ENCODE measurements at places on chromosomes 4 and X. TPM values are rescaled to one million over a fixed set of nuclear protein-coding genes. Genes with fewer than 3 reads are reported as not detected.

GRCh38 chrX:104679175-104679574 lies 113.2 kb downstream of the IL1RAPL2 start:
- no peak for DNase-seq

DNA sequence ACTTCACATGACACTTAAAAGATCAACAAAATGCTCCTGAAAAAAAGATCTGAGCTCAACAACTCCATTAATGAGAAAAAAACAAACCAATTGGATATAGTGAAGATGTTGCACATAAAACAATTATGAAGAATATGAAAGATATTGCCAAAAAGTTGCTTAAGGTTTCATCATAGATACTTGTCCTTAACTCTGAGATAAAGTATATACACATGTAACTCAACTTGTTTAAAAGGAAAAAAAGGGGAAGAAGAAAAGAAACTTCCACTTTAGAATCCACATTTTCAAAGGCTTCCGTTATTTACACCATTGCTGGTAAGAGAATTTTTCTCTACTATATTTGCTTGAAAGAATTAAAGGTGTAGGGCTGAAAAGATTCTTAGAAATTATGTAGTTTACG lies 2.7 kb downstream of the AFAP1 start:
- DNase-seq, result peak; percentile 52

DNA sequence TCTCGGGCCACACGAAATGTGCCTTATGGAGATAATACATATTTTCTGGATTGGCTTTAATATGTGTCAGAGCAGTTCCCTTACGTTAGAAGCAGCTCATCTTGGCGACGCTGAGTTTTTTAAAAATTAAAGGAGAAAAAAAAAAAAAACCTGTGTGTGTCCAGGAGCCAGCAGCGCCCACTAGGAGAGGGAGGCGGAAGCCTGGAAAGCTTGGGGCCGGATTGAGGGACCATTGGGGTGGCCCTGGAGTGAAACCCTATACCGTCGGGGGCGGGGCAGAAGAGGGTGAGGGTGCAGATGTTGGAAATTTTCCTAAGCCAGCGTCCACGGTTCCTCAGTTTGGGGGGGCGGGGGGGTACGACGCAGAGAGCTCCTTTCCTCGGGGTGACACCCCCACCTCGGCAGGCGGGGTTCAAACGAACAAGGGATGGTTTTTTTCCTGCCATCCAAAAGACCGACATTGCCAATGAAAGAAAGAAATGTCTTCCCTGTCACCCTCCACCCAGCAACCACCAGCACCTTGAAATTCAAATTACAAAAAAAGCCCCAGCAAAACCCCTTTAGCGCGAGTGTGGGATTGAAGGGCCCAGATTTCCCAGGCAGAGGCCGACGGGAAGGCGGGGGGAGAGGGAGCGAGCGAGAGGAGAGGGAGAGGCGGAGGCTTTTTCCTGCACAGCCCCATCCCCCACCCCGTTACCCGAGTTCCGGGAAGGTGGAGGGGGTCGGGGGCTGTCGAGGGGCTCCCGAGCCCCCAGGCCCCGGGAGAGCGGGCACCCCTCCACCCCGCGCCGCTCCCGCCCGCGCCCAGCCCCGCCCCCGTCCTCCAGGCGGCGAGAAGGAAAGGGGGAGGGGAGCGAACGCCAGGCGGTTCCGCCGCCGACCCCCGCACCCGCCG lies 859 bp downstream of the SMARCA1 start:
- DNase-seq, result peak; percentile 80

GRCh38 chr4:131304686-131305085 lies 1844.4 kb upstream of the PCDH10 start:
- no peak for DNase-seq

DNA sequence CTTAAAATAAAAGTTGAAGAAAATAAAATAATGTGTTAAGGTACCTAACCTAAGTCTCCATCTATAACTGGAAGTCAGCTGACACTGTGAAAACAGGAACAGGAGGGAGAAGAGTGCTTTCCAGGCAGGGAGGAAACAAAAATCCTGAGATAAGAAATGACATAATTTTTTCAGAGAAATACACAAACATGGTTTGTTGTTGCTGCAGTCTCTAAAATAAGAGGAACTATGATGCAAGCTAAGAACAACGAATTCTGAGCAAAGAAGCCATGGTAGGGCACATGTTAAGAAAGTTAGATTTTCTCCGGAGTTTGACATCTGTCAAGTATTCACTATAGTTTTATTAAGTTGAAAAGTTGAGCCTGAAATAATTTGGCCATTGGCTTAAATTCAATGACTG lies 26.9 kb downstream of the PAPSS1 start:
- no peak for DNase-seq

DNA sequence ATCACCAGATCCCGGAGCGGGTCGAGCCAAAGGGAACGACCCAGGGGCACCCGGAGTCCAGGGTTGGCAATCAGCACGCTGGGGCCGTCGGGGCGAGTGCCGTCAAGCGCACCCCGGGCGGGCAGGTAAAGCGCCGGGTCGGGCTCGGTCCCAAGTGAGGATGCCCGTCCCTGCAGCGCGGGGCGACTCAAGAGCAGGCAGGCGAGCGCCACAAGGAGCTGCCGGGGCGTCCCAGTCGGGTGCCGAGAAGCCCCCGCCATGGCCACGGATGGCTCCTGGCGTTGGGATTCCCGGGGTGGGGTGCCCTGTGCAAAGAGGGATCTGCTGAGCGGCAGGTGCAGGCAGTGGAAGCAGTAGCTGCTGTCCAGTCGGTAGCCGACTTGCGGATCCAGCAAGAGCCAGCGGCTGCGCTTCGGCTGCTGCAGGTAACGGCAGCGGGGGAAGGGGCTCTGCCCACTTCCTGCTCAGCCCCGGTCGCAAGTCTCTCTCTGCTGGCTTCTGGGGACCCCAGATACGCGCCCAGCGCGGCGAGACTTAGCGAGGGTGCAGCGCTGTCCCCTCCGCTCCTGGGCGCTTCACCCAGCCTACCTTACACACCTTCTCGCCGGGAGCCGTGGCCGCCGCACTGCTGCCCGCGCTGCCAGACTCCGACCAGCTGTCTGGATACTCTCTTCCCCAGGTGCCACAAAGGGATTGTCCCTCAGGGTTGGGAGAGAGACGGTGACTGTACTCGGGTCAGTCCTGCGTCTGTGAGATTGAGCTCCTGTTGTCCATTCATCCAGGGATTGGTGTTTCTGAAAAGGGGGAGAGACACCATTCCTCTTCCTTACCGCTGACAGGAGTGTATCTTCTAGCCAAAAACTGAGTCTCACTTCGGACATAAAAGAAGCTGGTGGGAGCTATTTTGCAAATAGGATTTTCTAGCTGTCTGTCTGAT lies at the start of gene FREM3:
TSS of gene FREM3 (minus strand) at position 260 of the 937 bp plus-strand sequence. CDS start at position 260, 0 bp downstream.
- DNase-seq, result no peak

- peak; percentile 25 for DNase-seq
These were observed 99.0 kb downstream of the DHRSX start for GRCh38 chrX:2401590-2402360.

DNA sequence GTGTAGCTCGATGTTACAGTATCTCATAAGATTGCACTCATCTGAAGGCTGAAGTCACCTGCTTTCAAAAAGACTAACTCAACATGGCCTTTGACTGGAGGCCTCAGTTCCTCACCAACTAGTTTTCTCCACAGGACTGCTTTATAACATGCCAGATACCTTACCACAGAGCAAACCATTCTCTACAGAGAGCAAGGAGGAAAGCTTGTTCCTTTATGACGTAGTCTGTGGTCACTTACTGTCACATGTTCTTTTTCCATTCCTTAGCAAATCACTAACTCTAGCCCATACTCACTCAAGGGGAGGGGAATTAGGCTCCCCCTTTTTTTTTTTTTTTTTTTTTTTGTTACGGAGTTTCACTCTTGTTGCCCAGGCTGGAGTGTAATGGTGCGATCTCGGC lies 3.2 kb downstream of the THAP9 start:
- DNase-seq, result no peak

DNA sequence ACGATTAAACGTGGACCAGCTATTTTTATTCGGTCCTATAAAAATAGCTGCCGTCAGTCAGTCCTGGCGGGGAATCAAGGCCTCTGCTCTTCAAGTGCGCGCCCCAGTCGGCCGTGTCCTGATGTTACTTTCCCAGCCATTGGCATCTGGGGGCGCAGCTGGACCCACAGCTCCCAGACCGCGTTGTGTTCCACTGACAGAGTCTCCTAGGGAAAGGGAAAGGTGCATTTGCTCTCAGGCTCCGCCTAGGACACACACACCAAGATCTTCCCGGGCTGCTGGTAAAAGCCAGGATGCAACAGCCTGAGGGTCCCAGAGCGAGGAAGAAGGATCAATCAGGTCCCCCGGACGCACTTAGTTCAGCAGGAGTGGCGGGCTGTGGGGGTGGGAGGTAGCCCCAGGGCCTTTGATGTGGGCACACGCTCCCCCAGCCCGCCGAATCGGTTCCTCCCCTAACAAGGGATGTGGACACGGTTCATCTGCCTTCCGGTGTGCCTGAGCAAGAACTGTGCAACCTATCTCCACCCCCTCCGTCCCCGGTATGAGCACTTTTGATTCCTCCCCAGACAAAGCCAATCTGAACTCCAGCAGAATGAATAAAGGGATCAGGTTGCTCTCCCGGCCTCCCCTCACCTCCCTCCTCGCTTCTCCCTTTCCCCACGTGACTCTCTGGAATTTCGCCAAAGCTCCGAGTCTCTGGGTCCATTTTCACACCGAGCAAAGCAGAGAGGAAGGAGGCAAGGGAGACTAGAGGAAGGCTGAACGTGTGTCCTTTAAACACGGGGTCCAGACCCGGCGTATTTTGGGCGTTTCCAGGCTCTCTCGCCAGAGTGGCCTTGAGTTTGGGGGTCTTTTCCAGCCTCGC lies 626 bp upstream of the FRAS1 start:
- peak; percentile 41 for DNase-seq

GPR119 gene
- not detected for total RNA-seq

All from fibroblast of villous mesenchyme (primary cell).